Right ventricle myocardium inferior (tissue), 1 donor: ENCODE measurements at places on chromosomes 11 and 22.

DNA sequence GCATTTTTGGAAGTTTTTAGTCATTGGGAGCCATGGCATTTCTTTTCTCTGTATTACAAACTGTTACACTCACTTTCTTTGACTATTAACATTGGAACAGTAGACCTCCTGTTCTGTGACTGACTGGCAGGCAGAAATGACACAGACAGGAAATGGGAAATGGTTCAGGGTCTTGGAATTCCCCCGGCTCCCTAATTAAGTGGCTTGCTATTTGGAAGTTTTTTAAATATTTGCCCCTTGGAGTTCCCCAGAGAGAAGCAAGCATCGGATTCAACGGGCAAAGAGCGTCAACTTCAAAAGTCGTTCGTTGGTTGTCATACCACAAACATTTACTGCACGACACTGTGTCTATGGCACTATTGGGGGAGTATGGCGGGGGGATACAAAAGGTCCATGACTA lies 1.1 kb upstream of the BIRC2 start:
- DNase-seq: no peak

- peak; percentile 55 for DNase-seq
Measured at GRCh38 chr11:19739872-19740271, 27.2 kb downstream of the NAV2 start.

- DNase-seq: peak; percentile 39
Measured at GRCh38 chr11:88357323-88358039, 19.9 kb upstream of the CTSC start.

- no peak for DNase-seq
Measured at GRCh38 chr11:63802637-63803414, 10.4 kb upstream of the SPINDOC start.

DNA sequence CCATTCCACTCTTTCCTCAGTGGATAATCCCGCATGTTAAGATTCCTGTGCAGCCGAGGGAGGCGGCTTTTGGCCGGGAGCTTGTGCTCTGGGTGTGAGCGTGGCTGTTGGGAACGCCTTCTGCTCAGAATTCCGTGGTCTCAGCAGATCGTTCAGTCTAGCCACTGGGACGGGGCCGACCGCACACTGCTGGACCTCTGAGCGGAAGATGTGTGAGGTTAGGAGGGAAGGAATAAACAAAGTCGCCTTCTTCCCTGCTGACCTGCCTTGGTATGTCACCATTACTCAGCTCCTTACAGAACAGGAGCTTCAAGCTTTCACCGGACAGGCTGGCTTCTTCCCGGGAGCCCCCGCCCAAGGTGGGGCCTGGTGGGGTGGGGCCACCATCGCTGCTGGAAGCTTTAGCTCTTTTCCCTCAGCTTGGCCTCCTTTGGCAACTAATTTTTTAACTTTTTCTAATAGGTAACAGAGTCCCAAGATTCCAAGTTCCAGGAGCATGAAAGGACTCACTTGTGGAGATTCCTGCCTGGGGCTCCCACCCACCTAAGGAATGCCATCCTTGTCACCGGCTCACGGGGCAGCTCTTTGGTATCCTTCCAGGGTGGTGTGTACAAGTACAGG lies 22.5 kb upstream of the SEPTIN5 start:
- DNase-seq: no peak

DNA sequence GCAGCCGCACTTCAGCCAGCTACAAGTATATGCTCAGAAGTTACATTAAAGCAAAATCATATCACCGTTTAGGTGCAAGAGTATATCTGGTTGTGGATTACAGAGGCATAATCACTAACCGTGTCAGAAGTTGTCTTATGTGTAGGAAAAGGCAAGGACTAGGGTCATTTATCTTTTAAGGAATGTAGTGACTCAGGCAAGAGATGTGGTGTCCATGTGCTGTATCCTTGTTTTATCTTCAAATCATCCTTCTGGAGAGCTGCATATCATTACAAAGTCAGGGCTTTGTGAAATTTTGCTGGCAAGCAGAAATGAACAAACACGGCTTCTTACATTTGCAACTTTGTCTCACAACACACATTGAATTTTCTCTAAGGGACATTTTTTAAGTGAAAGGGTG lies 12.7 kb upstream of the CHORDC1 start:
- DNase-seq: no peak

- DNase-seq: no peak
Measured at GRCh38 chr11:16186680-16187079, 169.7 kb downstream of the SOX6 start.

DNA sequence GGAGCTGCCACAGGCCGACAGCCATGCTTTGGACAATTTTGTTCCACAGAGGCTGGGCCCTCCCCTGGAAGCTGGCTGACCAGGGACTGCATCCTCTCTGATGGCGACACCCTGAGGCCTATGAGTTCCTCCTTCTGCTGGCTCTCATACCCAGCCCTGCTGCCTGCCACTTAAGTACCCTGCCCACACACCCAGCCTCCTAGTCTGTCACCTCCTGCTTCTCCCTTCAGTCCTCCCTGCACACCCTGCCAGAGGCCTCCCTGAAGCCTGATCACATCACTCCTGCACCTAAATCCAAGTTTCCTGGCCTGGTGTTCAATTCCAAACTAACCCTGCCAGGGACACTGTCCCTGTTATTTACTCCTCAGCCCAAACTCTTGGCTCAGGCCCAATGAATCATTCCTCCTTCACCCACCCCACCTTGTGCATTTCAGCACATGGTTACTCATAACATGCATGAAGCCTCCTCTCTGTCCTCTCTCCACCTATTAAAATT lies 136.7 kb upstream of the NECTIN1 start:
- no peak for DNase-seq

- no peak for DNase-seq
Measured at GRCh38 chr11:108854346-108854745, 189.5 kb downstream of the DDX10 start.

- no peak for DNase-seq
Measured at GRCh38 chr11:120153221-120153620, 15.3 kb upstream of the TRIM29 start.

DNA sequence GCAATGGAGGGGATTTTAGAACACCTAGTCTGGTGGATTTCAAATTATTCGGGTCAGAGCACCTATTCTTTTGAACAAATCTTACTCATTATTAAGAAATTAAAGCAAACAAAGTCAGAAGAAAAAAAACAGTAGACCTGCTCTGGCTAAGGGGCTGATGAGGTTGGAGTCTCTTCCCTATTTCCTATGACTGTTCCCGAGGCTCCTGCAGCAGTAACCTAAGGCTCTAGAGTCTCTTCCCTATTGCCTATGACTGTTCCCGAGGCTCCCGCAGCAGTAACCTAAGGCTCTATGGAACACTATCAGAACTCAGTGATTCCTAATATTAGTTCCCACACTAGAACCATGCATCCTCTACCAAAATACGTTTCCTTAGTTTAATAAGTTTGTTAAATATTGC lies 607.9 kb downstream of the NTM start:
- DNase-seq: no peak

- DNase-seq: no peak
Measured at GRCh38 chr11:93196816-93197379, 893 bp downstream of the SLC36A4 start.

DNA sequence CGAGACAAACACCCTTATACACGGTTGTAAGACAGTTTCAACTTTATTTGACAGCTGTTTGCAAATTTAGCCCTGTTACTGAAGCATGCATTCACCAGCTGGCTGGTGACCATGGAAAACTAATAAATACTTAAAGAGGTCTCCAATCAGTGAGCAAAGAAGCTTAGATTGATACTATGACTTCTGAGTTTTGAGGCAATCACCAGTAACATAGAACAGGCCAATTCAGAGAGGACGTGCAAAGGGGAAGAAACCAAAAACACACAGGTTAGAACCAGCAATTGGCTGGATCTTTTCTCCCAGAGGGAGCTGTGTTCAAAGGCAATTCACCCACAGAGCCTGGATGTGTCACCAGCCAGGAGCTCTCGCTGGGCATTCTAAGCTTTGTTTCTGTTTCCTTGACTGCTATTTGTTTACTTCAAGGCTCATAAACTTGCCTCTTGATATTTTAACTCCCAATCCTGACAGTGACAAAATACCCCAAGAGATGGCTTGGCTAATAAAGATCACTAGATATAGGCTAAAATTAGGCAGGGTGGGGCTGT lies 113.6 kb upstream of the MTMR2 start:
- DNase-seq: no peak

- DNase-seq: no peak
Measured at GRCh38 chr11:96237766-96238266, 105.2 kb downstream of the MAML2 start.

DNA sequence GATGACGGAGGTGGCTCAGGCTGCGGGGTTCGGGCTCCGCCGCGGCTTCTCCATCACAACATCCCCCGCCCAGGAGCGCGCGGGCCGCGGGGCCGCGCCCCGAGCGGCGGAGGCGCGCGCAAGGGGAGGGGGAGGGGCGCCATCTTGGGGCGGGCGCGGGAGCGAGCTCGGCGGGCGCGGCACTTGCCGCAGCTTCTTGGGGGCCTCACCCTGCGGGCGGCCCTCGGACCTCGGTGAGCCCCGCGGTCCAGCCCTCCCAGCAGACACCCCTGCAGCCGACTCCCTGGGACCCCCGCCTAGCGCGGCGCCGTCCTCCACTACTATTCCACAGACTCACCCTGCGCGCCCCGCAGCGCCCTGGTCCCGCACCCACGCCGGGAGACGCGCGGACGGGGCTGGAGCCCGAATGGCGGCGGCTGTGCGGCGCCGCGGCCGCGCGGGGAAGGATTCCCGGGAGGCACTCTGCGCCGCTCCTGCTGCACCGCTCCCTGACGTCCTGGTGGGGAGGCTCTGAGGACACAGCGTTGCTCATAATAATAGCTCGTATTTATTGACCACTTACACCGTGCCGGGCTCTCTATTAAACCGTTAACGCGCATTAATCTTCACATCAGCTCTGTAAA lies at the start of gene APBB1:
Gene APBB1 (minus strand): TSS at position 86 of the 623 bp plus-strand sequence. CDS start 7,747 bp downstream, outside the sequence.
- DNase-seq: peak; percentile 77

- no peak for DNase-seq
Measured at GRCh38 chr11:120125024-120125423, 12.9 kb downstream of the TRIM29 start.

GRCh38 chr11:2807025-2807681 lies 78.4 kb downstream of the CDKN1C start:
- DNase-seq: peak; percentile 84

GRCh38 chr22:45169591-45170466 lies 6.1 kb downstream of the NUP50 start:
- DNase-seq: no peak

DNA sequence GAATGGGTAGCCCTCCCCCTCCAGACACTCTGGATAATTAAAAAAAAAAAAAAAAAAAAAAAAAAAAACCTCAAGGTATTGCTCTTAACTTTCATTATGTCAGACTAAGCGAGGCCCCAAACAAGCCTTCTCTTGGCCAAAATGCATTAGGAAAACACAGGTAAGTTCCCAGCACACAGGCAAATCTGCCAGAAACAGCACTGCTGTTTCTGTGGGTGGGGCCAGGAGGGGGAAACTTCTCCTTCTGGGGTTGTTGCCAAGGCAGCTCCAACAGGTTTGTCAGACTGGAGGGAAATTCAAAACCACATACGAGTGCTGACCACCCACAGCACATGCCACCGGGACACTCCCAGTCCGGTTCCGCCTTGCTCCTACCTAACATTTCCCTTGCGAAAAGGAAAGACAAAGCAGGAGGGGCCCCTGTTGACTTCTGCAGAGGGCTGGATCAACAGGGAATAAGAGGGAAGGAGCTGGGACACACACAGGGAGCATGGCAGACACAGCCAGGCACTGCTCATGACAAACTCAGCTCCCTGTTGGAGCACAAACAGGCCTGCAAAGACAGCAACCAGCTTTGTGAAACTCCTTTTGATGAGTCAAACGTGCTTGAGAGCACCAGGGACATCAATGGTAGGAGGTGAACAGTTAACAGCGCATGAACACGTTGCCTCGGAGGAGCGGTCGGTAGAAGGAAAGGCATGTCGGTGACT lies 55.0 kb downstream of the MYH9 start:
- DNase-seq: no peak

- DNase-seq: no peak
Measured at GRCh38 chr22:21025763-21026755, 6.3 kb downstream of the SLC7A4 start.

- DNase-seq: no peak
Measured at GRCh38 chr22:17096071-17096470, 11.3 kb downstream of the IL17RA start.

GRCh38 chr11:34910817-34911216 lies 5.4 kb downstream of the APIP start:
- no peak for DNase-seq

- DNase-seq: peak; percentile 71
Measured at GRCh38 chr11:126061707-126062678, 673 bp downstream of the CDON start.

GRCh38 chr11:105610871-105611571 lies 1.1 kb downstream of the GRIA4 start:
- no peak for DNase-seq

- no peak for DNase-seq
Measured at GRCh38 chr22:37244922-37245722, 1.1 kb upstream of the RAC2 start.

DNA sequence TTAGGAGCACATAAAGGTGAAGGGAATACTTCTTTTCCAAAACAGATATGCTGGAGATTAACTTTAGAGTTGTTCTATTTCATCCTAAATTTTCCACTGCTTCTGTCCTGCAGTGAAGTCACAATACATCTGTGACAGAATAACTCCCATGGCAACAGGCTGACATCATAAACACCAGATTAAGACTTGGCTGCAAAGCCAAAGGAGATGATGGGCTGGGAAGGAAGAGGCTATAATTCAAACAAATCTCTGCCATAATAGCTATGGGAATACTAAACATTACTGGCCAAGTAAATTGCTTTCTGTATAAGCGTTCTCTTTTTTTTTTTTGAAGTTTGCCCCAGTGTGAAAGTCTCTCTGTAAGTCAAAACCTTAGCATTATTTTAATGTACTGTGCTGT lies 107.7 kb downstream of the CADM1 start:
- no peak for DNase-seq

GRCh38 chr22:46748908-46749675 lies 11.0 kb upstream of the CERK start:
- DNase-seq: peak; percentile 55

DNA sequence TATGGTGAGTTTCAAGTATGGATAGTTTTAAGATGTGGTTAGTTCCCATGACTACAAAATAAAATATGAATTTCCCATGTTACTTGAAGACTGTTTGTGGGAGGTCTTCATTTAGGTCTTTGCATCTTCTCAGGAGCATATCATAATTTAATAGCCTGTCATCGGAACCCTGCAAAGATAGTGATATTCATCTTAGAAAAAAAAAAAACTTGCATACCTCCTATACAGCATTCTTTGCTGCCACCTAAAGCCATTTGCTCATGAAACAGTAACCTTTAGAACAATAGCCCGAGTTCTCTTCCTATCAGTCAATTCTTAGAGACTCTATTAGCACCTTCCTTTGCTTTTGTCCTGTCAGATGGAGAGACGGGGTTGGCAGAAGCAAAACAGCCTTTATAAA lies 75.3 kb downstream of the ARFGAP2 start:
- DNase-seq: no peak

GRCh38 chr22:46009730-46010129 lies 32.8 kb upstream of the WNT7B start:
- no peak for DNase-seq
